ENCODE measurements at places on chromosomes 5 and 9.
A peak's percentile ranks its signal among the peaks of the same experiment; 100 is the strongest.

DNA sequence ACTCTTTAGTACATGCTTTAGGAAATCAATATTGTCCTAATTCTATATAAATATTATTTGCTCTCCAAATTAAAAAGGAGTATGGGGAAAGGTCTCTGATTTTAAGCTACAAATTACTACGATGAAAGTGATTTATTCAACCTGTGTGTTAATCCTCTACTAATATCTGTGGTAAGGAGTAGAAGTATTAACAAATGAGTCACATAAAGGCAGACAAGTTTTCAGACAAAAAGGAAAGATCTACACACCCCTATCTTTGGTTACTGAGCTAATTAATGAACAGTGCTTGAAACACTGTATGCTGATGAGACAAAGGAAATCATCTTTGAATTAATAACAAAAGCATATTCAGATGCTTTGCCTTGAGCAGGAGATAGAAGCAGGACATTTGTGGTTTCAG is 15.9 kb downstream of the LOX start:
- DNase-seq, result no peak

GRCh38 chr9:134321946-134322741 is 4.1 kb upstream of the RXRA start:
- DNase-seq, result no peak

DNA sequence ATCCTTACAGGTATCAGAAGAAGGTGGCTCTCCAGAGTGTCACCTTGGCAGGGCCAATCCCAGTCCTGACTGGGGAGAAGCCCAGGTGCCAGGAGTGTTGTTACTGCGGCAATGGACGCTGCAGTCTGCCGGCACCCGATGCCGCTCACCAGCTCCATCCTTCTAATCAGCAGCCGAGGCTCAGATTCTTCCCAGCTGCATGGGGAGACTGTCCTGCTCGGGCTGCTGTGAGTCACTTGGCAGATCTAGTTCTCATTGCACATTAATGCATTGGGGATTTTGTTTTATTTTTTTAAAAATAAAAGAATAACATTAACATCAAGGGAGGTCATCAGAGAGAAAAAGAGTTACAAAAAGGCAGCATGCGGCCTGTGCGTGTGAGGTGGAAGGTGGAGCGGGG is 115.8 kb downstream of the MTX3 start:
- DNase-seq, result no peak

DNA sequence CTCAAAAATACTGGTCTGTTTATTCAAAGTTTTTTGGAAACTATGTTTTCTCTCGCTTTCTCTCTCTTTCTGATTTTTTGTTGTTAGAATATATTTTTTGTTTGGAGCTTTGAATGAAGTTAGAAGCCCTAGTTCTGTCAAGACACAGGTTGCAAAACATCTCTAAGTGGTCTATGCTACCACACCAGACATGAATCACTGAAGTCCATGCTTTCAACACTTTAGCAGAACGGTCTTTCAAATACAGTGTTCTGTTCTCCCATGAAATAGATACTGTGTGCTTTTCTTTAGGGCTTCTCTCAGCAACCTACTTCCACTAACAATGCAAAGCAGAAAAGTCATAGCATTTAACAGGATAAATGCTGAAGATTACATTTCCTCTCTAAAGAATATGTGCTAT is 392.5 kb downstream of the TMEM167A start:
- no peak for DNase-seq

DNA sequence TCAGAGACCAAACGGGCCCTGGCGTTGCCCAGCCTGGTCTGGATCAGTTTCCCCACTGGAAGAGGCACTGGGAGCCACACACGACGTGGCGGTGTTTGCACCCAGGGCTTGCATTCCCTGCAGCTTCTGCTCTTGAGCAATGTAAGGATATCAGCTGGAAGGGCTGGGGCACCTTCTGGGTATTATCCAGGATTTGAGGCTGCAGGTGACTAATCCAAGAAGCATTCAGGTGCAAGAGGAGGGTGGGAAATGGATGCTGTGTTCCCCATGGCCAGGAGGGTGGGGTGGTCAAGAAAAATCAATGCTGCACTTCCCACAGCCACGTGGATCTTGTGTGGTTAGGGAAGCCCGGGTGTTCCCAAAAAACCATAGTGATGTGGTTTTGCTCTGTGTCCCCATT is 430.9 kb downstream of the IRX2 start:
- DNase-seq, result no peak

GRCh38 chr5:83512061-83512745 is 40.7 kb downstream of the VCAN start:
- DNase-seq, result no peak

GRCh38 chr5:93422652-93423280 is 158.3 kb downstream of the NR2F1-AS1 start:
- no peak for DNase-seq

GRCh38 chr9:135023088-135023785 is 64.2 kb upstream of the OLFM1 start:
- peak; percentile 2 for DNase-seq

GRCh38 chr5:82356808-82357671 is 78.9 kb upstream of the RPS23 start:
- DNase-seq, result peak; percentile 87

GRCh38 chr5:145554399-145554798 is 280.7 kb downstream of the PRELID2 start:
- peak; percentile 25 for DNase-seq

- DNase-seq, result no peak
Observed at GRCh38 chr5:181056431-181056830, 16.4 kb downstream of the BTNL9 start.

GRCh38 chr9:76894198-76894597 is 11.7 kb downstream of the PRUNE2 start:
- no peak for DNase-seq

GRCh38 chr5:151585970-151586369 is 5.2 kb downstream of the FAT2 start:
- no peak for DNase-seq

DNA sequence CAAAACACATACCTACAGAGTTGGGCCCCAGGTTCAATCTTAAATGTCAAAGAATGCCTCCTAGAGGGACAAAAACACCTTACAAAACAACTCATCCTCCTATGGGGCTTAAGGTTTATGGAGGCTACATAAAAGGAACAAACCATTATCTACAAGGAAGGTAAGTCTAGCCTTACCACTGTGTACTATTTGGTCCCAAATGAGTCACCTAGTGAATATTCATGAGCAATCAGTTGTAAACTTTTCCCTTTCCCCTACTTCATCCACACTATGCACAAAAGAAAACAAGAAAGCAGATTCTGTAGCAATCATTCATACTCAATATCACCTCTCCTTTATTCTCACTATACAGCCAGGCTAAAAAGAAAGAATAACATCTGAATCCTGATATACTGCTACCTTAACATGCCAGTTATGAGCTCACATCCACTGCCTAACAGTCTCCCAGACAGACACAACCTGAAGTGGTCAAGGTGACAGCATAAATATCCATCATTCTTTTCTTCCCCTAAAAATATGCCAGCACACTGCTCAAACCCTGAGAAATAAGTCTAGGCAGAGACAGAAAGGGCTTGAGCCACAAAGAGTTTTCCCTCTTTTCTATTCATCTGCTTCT is 6.2 kb downstream of the OXCT1 start:
- peak; percentile 19 for DNase-seq

DNA sequence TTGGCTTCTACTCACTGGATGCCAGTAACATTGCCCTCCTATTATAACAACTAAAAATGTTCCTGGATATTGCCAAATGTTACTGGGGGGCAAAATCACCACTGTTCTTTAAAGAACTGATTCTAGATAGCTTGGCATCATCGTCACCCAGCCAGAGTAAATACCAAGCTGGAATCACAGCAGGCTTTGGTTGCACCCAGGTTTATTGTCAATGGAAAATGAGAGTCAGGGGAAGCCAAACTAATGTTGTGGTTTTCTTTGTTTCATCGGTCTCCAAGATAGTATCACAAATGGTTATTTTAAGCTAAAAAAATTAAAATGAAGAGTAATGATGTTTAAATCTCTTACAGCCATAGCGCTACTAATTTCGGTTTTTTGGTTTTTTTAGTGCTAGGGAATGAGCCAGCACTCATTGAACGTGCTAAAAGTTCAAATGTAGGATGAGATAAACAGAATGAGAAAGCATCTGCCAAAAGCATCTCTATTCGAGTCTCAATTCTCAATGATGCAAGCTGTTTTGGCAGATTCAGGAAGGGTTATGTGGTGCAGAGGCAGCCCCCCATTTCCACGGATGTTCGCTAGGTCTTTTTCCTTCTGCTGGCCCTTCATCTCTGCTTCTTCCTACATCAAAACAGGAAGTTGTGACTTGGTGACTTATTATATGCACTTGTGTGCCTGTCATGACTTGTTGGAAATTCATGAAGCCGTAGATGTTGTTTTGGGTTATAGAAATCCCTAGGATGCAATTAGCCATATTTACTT is 558.0 kb downstream of the EBF1 start:
- no peak for DNase-seq

- no peak for DNase-seq
Observed at GRCh38 chr9:124191691-124192395, 65.9 kb upstream of the NEK6 start.

DNA sequence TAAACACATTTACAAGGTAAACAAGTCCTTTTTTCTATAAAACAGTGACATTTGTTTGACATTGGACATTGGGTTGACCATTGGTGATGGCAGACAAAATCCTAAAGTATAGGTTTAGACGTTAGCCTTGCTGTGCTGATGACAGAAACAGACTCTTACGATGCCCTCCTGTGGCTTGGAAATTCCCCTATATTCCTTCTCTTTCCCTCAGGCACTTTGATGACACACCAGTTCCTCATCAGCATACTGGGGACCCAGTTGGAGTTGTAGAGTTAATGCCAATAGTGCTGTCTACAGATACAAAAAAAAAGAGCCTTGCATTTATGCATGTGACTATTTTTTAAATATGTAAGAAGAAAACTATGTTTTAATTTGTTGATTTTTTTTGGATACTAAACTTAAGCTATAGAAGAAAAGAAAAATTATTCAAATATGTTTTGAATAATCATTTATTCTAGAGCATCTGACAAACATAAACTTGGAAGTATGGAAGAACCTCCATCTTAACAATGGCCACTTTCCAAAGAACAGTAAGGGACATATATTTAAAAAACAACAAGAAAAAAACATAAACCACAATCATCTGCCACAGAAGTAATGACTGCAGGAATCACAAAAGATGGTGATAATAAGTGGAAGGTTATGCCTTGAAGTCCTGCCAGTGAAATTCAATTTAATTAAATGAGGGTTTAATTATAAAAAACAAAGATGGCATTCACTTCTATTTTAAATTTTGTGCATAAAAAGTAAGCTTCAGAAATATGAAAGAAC is 75.6 kb upstream of the SNCAIP start:
- no peak for DNase-seq
